ENCODE measurements at places on chromosomes 12 and 14.
A peak's percentile ranks its signal among the peaks of the same experiment; 100 is the strongest.

- DNase-seq, result no peak
- H3K36me3 ChIP-seq, result no peaks in the 10 kb centered on the region
- no peaks in the 10 kb centered on the region for H3K4me1 ChIP-seq
- no peaks in the 10 kb centered on the region for H3K27me3 ChIP-seq
These were observed 429.4 kb upstream of the LMO3 start for GRCh38 chr12:17035372-17035771.

- peak within 1 kb of the TSS; percentile 72 for H3K27ac ChIP-seq
- no peaks in the 10 kb centered on the region for H3K36me3 ChIP-seq
- H3K4me1 ChIP-seq, result peaks cover 8% of the 10 kb centered on the region
- H3K4me3 ChIP-seq, result peak within 1 kb of the TSS; percentile 88
These were observed at the start of gene NGDN for GRCh38 chr14:23469127-23469905. TSS of gene NGDN (plus strand) at chr14:23469703. CDS start at chr14:23469716, 13 bp downstream.

GRCh38 chr12:106753526-106753925 lies 21.0 kb upstream of the RIC8B start:
- H3K4me1 ChIP-seq, result peaks cover 16% of the 10 kb centered on the region
- no peak overlapping the region for H3K4me3 ChIP-seq
- no peaks in the 10 kb centered on the region for H3K27me3 ChIP-seq
- peak; percentile 67 for DNase-seq
- no peaks in the 10 kb centered on the region for H3K36me3 ChIP-seq

DNA sequence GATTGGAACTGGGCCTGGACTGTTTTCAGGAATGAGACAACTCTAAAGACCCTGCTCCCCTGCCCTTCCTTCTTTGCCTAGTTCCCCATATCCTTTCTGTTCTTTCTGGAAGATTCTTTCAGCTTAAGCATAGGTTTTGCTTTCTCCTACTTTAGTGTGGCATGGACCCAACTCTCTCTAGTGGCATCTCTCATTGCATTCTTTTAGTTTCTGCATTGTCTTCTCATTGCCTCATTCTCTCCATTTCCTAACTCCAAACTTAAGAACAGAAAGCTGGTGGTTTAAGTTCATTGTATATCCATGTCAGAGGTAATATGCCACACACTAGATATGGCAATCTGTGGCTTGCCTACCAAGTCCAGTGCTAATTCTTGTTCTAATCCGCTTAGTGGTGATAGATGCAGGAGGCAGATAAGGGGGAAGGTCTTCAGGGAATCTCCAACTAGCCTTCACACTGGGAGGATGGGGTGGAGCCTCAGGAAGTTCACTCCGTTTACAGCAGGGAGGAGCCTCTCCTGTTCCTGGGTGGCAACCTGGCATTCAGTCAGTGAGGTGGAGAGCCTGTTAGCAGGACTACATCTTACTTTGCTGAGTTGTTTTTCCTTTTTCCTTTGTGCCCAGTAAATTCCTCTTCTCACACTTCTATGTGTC lies 165.1 kb upstream of the LMNTD1 start:
- H3K4me3 ChIP-seq, result no peak overlapping the region
- H3K27me3 ChIP-seq, result no peaks in the 10 kb centered on the region
- no peak overlapping the region for H3K27ac ChIP-seq
- H3K36me3 ChIP-seq, result no peaks in the 10 kb centered on the region
- H3K4me1 ChIP-seq, result peaks cover 6% of the 10 kb centered on the region

All from GM12878 (cell line).